Iris pigment epithelial cell (primary cell): ENCODE measurements at places on chromosomes 16 and 17.

DNA sequence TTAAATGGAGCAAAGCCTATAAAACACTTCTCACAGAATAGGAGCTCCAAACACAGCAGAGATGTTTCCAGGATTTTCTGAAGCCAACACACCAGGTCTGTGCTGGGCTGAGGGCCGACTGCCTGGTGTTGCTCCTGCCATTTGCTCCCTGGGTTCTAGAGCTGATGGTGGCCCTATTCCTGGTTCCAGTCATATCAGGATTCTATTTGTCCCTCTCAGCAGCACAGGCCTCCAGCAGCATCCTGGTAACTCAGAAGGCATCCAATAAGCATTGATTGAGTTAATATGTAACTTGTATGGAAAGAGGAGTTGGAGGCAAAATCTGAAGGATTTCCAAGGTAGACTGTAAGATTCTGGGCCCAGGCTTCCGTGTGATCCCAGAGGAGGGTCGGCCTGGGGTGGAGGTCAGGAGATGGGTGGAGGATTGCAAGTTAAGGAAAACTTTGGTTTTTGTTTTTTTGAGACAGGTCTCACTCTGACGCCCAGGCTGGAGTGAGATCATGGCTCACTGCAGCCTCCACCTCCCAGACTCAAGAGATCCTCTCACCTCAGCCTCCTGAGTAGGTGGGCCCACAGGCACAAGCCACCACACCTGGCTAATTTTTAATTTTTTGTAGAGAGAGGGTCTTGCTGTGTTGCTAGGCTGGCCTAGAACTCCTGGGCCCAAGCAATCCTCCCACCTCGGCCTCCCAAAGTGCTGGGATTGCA lies 5.7 kb downstream of the NUPR1 start:
- DNase-seq, result no peak

GRCh38 chr16:11819798-11820197 lies 22.7 kb upstream of the ZC3H7A start:
- DNase-seq, result no peak

DNA sequence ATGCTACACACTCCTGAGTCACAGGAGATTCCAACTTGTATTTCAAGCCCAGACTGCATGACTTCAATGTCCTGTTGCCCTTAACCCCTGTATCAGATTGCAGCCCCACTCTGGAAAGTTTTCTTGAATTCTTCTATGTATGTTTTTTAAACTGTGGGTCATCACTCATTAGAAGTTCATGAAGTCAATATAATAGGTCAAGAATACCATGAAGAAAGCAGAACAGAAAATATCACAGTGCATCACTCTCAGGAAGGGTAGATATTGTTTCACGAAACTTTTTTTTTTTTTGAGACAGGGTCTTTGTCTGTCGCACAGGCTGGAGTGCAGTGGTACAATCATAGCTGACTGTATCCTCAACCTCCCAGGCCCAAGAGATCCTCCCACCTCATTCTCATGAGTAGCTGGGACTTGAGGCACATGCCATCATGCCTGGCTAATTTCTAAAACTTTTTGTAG lies 20.5 kb downstream of the PRKCB start:
- no peak for DNase-seq

GRCh38 chr16:10935226-10935915 lies 6.9 kb downstream of the DEXI start:
- DNase-seq, result no peak

GRCh38 chr16:66888647-66889615 lies 8.6 kb downstream of the PDP2 start:
- DNase-seq, result no peak

- no peak for DNase-seq
Measured at GRCh38 chr16:49369651-49370611, 3.7 kb upstream of the C16orf78 start.

DNA sequence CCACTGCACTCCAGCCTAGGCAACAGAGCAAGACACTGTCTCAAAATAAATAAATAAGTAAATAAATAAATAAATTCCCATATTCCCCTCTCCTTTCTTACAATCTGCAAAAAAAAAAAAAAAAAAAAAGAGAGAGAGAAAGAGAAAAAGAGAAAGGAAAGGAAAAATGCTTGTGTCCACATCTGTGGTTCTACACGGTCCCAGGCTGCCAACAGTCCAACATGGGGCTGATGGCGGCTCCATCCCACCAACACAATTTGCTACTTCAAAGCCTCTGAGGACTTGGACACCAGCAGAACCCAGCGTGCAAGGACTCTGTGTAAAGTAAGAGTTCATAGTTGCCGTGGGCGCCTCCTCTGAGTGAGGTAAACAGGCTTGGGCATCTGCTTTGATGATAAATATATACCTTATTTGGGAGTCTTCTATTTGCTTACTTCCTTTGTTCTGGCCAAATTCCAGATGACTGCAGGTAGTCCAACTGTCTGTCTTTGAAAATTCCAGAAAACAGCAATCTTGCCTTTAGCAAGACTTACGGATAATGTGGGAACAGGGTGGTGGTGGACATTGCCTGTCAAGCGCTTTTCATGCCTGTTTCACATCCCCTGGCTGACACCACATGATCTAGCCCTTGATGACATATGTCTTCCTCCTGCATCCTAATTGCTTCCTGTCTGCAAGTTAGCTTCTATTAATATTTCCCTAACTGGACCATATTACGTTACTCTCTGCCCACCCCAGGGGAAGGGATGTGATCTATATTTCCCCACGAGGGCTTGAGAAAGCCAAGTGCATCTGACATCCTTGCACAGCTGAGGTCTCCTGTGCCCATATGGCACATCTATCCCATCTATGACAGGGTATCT lies 10.1 kb downstream of the LITAF start:
- no peak for DNase-seq

DNA sequence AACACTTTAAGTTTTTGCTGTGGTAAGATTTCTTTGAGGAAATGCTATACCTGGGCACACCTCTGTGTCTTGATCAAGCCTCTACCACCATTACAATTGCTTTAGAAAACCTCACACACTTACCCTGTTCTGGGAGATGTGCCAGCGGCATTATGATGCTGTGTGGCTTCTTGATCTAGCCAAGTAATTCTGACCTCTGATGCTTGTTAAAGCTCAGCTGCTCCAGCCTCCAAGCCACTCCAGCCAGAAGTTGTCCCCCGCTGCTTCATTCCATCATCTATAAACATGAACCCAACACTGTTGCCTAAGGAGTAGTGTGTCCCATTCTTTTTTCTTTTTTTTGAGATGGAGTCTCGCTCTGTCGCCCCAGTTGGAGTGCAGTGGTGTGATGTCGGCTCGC lies 60.1 kb downstream of the CYLD start:
- peak; percentile 60 for DNase-seq

DNA sequence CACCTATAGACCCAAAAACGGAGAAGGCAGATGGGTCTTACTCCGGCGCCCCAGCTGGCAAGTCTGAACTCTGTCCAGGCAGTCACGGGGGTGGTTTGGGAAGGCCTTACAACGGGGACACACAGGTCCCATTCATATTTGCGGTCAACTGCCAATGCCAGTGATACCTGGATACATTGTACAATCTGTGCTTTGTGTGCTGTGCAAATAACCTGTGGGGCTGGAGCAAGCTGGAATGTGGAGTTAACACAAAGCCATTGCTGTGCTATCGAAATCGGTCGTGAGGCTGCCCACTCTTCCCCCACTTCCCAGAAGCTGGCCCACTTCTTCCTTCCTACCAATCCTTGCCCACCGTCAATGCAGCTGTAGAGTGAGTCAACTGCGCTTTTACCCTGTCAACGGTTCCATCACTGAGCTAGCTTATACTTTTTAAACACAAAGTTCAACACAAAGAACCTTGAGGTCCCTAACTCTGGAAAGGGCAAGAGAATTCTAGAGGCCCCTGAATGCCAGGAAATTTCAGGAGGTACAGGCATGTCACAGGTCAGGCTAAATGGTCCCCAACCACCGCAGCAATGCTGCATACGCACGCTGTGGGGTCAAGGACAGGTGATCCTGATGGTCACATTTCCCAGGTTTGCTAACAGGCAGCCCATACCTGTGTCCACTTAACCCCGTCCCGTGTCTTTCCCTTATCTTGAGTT lies 122.8 kb downstream of the ZFHX3 start:
- no peak for DNase-seq

- DNase-seq, result peak; percentile 18
Measured at GRCh38 chr17:63222655-63223054, 223.5 kb downstream of the CYB561 start.

DNA sequence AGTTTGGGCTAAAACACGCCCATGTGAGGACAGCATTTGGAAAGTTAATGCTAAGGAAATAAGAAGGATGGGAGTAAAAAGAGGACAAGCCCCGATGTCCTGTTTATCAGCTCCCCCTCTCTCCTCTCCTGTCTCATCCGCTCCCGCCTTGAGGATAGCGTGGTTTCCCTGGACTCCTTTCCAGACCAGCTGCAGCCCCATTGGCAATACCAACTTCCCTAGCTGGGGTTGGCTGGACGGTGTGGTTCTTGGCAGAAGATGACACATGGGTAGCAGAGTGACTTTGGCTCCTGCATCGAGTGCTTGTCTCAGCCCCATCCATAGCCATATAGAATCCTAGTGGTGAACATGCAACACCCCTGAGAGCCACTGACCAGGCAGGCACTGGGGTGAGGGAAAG lies 185.9 kb downstream of the CCDC182 start:
- no peak for DNase-seq

DNA sequence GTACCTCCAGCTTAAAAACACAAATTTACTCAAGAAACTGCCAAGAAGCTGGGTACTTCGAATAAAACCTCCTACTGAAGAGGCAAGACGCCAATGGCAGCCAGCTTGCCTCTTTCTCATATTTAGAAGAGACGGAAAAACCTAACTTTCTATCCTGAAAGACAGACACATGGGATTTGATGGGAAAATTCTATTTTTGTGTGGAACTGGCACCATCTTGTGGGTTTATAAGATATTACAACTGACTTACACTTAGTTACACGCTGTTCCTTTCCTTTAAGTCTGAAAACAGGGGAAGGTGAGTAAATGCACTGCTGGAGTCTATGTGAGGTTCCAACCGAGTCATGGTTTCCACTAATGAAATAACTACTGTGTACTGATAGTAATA lies 10.3 kb downstream of the ZNF18 start:
- DNase-seq, result peak; percentile 57

DNA sequence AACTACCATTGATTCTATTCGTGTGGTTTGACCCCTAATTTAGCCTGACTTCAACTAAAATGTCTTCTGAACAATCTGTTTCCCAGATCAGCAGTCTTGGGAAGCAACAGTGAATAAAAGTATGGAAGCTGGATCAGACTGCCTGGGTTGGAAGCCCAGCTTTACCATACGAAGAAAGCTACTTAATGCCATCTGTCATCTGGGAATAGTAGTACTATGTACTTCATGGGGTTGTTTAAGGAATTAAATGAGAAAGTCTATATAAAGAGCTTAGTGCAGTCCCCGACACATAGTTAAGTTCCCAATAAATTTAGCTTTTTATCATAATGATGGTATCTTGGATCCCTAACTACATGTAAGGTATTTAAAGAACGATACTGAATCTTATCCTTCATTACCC lies 151.5 kb upstream of the ERCC4 start:
- no peak for DNase-seq

GRCh38 chr16:71635632-71636031 lies 9.6 kb downstream of the MARVELD3 start:
- DNase-seq, result no peak

- DNase-seq, result peak; percentile 53
Measured at GRCh38 chr17:28916302-28916934, 13.5 kb upstream of the DHRS13 start.

DNA sequence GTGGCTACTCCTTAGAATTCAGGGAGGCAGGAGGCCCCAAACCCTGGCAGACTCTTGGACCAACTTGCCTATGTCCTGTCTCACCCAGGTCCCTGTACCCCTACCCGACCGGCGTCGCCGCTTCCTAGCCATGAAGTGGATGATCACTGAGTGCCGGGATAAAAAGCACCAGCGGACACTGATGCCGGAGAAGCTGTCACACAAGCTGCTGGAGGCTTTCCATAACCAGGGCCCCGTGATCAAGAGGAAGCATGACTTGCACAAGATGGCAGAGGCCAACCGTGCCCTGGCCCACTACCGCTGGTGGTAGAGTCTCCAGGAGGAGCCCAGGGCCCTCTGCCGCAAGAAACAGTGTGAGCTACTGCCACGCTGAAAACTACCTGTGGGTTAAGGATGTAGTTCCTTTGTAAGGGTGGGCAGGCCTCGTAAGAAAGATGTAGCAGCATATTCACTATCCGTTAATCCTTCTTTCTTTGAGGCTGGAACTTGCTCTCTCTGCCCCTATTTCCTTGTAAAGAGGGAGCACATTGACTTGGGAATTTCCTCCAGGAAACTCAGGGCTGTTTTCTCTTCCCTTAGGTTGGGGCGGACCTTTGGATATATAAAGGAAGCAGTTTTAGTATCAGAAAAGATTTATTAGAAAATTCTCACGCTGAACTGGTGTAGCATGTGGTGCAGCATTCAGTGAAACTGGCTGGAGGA lies 4.1 kb downstream of the MRPS7 start:
- no peak for DNase-seq

- DNase-seq, result no peak
Measured at GRCh38 chr17:19357351-19357750, 5.2 kb downstream of the B9D1 start.

- peak; percentile 53 for DNase-seq
Measured at GRCh38 chr16:88298181-88298832, 84.5 kb upstream of the ZNF469 start.

DNA sequence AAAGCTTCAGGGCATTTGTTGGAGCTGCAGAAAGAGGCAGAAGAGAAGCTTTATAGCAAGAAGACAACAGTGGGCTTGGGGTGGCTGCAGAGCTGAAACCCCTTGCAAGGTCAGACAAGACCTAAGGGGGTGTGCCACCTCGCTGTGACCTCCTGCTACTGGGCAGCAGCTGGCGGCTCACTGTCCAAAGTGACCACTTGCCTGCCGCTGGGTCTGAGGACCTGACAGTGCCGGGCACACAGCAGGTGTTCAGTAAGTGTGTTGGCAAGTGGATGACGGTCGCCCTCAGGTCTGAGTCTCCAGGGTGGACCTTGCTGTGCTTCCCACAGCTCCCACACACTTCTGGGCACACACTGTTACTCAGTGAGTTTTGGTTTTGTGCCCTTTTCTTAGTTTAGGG lies 336.5 kb downstream of the C16orf95 start:
- DNase-seq, result no peak

DNA sequence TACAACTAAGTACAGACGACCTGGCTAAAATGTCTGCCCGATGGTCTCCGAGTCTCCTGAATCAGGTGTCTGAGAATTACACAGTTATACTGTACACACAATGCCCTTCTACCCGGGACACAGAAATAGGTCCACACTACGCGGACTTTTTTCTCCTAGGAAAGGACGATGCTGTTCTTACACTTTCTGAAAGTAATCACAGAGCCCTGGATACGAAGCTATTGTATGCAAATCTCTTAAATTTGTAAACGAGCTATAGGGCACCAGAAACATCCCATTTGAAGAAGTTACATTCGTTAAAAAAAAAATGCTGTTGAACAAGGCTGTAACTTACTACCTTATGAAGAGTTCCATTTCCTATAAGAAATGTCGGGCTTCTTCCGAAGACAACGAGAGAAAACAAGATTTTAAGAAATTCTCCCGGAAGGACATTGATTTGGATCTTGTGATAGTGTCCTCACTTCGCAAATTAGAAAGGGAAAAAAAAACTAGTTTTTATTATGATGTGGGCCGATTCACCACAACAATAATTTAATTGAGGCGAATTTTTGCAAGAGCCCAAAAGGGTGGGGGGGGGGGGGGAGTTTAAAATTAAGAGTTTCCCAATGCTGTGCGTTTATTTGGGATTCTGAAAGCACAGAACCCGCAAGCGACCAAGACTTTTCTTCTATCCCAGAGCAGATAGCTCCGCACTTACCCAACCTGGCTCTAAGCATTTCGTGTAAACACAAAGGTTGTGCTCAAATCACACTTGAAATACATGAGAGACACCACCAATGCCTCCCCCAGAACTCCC lies 1.5 kb upstream of the SOX9 start:
- DNase-seq, result no peak

- DNase-seq, result no peak
Measured at GRCh38 chr17:50640686-50641351, 6.1 kb downstream of the ABCC3 start.
